ENCODE measurements at places on chromosomes 1 and 21.

DNA sequence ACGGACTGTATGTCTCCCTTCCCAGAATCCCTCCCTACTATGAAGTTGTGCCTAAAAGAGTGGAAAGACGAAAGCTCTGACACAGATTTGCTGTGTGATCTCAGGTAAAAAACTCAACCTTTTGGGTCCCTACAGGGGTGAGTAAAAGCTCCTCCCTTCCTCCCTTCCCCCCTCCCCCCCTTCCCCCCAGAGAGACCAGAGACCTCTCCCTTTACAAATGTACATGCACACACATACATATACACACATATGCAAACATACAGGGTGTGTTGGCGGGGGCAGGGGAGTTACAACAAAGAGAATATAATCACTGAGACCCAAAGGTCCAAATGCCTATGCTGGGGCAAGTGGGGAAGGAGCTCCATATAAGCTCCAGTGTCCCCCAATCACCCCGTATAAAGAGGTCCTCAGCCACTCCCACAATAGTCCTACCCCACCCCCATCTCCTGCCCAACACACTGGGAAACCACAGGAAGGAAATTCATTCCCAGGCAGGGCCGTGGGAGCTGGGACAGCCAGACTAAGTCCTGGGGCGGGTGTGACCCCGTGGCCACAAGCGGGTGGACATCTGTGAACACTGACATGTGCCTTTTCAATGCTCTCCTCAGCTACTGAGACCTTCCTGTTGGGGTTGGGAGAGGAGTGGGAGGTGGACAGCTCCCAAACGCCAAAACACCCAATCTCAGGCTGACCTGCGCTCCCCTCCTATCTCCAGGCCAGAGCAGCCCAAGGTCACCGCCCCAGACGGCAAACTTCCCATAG lies 2.0 kb downstream of the MEF2D start:
- DNase-seq: no peak

- DNase-seq: no peak
Observed at GRCh38 chr1:61101536-61101935, 19.2 kb downstream of the NFIA start.

DNA sequence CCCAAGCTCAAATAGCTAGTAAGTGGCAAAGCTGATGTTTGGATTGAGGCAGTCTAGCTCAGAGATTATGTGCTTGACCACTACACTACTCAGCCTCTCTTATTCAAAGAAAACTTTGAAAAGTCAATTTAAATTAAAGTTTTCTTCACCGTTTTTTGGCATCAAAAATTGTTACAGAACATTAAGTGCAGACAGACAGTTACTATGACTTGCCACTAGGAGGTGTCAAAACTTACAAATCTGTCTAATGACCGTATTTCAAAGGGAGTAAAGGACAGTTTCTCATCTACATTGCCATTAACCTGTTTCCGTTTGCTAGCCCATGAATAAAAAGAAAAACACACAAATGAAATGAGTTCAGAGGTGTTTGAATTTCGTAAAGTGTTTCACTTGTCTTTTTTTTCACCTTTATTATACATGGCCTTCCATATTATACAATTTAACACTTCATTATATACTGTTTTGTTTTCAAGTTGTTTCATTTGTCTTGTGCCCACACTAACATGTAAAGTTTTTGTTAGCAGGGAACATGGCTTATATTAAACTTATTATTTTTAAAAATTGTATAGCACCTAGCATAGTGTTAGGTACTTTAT lies 57.4 kb upstream of the MTF2 start:
- no peak for DNase-seq

- DNase-seq: no peak
Observed at GRCh38 chr1:32761936-32762335, 55.2 kb downstream of the YARS1 start.
